ENCODE measurements at places on chromosomes 11 and 22. TPM values are rescaled to one million over a fixed set of nuclear protein-coding genes. Genes with fewer than 3 reads are reported as not detected.

Gene MYO7A
- 0.16 TPM for total RNA-seq

Gene OR52H1
- total RNA-seq, result not detected

Gene TAF10
- 156 TPM for total RNA-seq

GRCh38 chr11:74754507-74755252 is 6.0 kb downstream of the RNF169 start:
- no peak for DNase-seq

DNA sequence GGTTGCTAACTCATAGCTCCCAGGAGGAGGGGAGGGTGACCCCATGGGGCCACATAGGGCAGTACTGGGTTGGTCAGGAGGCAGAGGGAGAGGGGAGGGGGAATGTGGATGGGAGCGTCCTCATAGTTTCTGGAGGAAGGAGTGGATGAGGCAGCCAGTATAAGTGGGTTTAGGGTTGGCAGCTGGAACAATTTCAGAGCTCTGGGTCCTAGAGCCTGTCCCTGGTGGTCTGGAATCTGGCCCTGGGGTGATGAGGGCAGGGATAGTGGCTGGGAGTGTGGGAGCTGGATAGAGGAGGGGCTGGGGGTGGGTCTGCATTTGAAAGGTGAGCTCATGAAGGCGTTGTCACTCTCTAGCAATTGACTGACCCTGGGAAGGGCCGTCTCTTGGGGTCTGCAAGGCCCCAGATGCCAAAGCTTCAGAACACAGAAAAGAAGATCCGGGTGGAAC is 5.3 kb upstream of the MRGPRG start:
- DNase-seq, result no peak

DNA sequence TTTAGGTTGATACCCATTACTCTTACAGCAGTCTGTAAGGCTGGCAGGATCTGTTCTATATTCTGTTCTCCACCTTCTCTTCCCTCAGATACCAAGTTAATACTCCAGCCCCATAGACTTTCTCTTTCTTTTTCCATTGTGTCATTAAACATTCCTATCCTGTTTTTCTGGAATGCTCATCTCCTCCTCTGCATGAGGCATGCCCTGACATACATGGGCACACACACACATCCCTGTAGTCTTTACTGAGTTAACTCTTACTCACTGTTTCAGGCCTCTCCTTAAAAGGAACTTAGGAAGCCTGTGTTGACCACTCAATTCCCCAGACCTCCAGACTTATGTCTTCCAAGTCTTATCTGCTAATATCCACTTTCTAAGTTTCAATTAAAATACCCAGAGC is 476.8 kb downstream of the METTL15 start:
- DNase-seq, result no peak

DNA sequence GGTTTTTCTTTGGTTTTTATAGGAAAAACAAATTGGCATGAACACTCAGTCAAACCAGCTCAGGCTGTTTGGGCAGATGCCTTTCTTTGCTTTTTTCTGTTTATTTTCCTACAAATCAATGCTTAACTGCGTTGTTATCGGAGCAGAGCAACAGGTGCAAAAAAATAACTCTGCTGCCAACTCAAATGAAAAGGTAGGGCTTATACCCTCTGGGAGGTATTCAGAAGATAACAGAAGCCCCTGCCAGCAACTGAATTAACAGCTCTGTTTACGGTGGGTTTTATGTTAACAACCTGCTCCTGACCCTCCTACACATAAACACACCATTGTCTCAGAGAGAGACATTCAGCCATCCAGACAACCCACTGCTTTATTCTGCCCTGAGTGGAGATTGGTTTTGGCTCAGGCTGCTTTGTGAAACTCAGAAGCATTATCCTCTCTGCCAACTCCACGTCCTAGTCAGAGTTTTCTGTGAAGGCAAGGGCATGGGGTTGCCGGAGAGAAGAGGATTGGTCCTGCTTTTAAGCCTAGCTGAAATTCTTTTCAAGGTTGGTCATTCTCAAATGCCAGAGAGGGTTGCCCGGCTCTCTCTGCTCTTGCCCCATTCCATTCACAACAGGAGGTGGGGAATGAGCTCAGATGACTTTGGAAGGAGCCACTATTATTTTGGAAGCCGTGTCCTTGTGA is 11.4 kb downstream of the EHF start:
- no peak for DNase-seq

DNA sequence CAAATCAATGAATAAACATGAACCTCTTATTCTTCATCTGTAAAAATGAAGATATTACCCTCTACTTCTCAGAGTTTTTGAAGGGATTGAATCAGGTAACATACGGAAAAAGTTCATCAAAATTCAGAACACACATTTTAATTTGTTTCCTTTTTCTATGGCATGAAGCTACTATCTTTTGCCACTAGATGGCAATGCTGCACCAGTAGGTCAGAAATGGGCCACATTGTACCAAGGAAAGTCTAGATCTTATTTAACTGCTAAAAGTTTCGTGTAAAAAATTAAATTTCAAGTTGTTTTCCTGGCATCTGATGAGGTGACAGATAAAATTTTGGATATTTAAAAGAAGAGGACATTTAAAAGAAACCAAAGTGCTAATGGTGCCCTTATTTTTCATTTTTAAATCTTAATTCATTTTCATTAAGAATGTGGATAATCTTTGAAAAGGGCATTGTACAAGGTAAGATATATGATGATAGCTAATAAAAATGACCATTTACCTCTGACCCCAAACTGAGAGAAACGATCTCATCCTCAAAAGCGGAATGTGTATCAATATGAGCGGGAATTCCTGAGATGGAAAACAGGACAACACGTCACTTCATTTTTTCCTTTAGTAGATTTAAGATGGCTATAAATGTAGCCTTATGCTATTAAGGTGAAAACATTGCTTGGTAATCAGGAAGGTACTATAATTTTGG is 16.1 kb downstream of the ALKBH8 start:
- no peak for DNase-seq

- DNase-seq, result no peak
These were observed 45.5 kb downstream of the PIWIL3 start for GRCh38 chr22:24728790-24729637.

DNA sequence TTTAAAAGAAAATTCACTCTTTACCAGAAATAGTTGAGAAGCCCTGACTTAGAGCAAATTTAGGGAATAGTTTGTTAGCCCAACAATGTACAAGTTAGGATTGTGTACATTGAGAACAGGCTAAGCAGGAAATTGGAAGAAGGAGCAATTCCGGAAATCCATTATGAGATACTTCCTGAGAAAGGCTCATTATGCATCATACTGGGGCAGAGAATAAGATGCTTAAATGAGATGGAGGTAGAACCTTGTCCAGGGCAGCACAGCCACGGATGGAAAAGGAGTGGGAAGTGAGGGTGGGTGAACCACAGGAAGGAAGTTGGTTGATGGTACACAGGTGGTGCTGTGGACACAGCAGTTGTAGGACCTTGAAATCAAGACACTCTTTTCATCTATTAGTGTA is 180.2 kb downstream of the PGR start:
- DNase-seq, result no peak
